ENCODE measurements at places on chromosomes 13 and 19.

GRCh38 chr13:23560571-23561089 is 9.6 kb upstream of the TNFRSF19 start:
- no peak for DNase-seq

- no peak for DNase-seq
Measured at GRCh38 chr19:51005248-51005647, 3.8 kb upstream of the KLK8 start.

DNA sequence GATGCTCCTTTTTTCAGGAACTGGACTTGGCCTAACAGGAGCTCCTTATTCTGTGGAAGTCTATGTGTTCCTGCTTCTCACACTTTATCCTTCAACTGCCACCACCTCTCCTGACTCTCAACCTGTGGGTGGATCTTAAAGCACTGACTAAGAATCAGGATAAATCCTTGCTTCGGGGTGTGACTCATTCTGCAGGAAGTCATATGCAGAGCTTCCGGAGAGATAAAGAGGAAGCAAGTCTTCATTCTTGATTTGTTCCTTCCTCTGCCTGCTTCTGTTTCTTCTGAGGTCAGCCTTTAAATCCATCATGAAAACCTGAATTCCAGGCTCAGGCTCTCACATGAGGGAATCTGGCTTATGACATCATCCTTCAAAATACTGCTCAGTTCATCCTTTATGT is 137.1 kb upstream of the ATXN8OS start:
- DNase-seq = no peak

DNA sequence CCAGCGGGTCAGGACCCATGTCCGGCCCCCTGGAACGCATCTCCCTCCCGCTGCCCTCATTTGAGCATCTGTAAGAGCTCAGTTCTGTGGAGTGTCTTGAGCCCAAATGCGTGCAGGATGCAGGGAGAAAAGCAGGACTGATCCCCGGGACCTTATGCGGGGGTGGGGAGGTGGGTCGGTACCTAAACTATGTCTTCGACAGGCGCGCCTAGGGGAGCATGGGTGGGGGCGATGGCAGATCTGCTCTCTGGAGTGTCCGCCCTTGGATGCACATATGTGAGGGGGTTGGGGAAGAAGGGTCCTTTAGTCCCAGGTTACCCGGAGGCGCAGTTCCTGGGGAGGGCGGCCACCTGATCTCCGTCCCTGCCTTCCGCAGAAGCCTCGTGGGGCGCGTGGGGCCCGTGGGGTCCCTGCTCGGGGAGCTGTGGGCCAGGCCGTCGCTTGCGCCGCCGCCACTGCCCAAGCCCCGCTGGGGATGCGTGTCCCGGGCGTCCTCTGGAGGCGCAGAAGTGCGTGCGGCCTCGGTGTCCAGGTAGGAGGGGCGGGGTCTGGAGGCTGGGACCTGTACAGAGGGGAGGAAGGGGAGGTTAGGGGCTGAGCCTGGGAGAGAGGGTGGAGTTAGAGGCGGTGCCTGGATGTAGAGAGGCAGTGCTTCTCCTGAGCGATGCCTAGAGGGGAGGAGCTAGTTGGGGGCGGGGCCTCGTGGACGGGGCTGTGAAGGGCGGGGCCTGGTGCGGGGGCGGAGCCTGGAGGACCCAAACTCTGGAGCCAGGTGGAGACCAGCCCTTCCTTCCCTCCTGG is 2.9 kb downstream of the CILP2 start:
- DNase-seq = no peak

GRCh38 chr13:38947054-38947453 is 43.6 kb downstream of the STOML3 start:
- no peak for DNase-seq

GRCh38 chr13:100600461-100600860 is 11.9 kb upstream of the GGACT start:
- DNase-seq = no peak

GRCh38 chr13:110137680-110138009 is 169.3 kb downstream of the COL4A1 start:
- DNase-seq = no peak

DNA sequence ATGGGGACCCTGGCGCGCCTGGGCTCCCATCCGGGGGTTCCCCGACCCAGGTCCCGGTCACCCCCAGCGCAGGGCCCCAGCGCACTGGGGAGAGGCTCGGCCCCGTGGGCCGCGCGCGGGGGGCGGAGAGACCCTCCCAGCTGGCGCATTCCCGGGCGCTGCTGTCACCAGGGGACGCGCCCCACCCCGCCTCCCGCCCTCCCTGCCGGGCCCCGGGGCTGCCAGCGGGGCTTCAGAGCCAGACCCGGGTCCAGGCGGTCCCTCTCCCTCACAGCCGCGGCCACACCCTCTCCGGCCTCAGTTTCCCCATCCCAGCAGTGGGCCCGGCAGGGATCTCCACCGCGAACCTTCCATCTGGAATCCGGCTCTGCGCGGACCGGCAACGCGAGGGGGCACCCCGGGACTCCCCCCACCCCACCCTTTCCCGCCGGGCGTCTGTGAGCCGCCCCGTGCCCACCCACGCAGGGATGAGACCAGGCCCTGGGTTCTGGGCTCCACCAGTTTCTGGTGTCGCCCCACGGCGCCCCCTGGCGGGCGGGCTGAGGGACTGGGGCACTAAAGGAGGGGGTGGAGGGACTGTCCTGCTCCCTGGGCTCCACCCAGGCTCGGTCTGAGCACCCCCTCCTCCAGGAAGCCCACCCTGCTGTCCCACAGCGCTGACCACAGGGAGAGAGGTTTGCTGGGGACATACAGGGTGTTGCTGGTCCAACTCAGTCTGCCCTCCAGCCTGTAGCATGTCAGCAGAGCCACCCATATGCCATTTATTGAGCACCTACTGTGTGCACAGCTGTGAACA is 878 bp upstream of the ADAMTSL5 start:
- no peak for DNase-seq

- peak; percentile 90 for DNase-seq
Measured at GRCh38 chr19:9768175-9769112, at the start of gene ZNF846. TSS of gene ZNF846 (minus strand) at chr19:9768738. CDS start at chr19:9764950, 3,788 bp downstream.

DNA sequence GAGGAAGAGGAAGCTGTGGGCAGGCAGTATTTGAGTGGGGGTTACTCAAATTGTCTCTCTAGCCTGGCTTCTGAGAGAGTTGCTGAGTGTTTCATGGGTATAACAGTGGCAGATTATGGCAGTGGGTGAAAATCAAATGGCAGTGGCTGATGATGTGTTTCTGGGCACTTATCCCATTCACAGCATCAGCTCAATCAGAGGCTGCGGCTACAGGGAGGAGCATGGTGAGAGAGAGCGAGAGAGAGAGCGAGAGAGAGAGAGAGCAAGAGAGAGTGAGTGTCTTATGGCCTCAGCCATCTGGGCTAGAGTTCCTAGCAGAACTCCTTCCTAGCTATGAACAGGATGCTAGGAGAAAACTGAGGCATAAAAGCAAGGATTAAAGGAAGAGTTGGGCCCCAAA is 178.9 kb downstream of the OLFM4 start:
- no peak for DNase-seq

DNA sequence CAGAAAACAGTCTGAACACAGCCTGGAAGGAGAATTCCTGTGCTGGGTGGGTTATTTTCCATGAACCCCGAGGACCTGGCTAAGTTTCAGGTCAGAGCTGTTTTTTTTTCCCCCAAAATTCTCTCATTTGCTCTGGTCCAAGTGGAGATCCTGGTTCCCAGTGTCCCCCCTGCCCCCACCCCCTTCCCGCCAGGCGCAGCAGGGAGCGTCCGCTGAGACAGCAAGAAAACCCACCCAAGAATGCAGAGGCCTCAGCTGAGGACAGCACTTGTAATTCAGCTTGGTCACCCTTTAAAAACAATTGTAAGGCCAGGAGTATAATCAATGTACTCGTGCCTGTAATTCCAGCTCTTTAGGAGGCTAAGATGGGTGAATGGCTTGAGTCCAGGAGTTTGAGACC is 11.4 kb upstream of the TSPAN16 start:
- no peak for DNase-seq

DNA sequence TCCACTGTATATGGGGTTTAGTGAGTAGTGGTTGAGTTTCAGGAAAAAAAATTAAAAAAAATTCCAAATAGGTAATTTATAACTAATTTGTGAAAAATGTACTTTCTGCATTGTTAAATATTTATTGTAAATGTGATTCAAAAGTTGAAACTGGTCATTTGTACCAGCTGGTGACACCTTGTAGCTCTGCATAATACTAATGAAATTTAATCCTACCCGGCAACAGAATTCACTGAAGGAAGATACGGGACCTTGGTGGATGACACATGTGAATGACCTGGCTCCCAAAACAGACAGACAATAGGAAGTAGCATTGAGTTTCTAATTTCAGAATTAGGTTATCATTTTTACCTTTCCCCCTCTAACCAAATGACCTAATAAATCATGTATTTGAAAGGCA is 73.8 kb downstream of the SLITRK6 start:
- DNase-seq = no peak

DNA sequence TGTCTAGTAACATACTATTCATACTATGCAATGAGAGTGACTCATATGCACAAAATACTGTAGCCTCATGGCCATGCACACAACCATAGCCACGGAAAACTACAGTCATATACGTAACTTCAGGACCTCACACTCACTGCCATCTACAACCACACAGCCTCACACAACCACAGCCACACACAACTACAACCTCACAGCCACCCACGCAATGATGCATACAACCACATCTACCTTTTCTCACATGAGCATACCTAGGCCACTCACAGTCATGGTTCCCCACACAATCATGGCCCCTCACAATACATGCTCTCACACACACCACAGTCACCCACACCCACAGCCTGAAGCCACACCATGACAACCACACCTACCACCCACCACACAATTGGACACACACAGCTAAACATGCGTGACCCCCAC is 8.7 kb upstream of the TNFSF14 start:
- no peak for DNase-seq

DNA sequence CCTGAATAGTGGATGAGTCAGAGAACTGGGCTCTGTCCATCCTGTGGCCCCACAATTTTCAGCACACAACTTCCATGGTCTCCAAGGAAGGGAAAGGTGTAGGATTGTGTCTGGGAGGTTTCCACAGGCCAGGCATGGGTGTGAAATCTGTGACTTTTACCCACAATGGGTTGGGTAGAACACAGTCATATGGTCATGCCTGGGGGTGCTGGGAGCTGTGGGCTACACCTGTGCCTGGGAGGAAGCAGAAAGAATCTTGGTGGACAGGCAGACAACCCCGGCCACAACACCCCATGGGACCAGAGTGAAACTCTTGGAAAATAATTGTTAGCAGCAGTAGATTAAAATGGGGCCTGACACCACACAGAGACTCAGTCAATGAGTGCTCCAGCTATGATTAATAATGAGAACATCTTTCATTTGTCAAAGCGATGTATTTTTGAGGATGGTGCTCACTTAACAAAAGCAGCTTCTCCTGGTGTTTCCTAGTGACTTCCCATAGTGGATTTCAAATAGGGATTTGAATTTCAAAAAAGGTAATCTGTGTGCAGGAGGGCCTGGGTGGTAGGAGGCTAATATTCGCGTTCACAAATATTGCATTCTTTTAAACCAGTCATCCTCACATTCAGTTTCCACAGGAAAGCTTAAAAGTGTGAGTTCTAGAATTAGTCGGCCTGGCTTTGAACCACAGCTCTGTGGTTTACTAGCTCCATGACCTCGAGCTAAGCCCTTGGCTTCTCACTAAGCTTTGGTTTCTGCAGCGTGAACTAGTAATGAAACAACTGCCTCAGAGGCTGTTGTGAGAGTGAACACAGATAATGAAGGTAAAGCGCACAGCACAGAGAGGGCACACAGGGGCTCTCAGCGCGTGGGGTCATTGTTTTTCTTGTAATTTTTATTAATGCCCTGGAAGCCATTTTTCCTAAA is 89.3 kb upstream of the UQCRFS1 start:
- DNase-seq = no peak

- DNase-seq = peak; percentile 11
Measured at GRCh38 chr19:39745643-39746042, 7.8 kb upstream of the CLC start.

GRCh38 chr19:41801792-41802211 is 5.4 kb downstream of the CEACAM3 start:
- no peak for DNase-seq

DNA sequence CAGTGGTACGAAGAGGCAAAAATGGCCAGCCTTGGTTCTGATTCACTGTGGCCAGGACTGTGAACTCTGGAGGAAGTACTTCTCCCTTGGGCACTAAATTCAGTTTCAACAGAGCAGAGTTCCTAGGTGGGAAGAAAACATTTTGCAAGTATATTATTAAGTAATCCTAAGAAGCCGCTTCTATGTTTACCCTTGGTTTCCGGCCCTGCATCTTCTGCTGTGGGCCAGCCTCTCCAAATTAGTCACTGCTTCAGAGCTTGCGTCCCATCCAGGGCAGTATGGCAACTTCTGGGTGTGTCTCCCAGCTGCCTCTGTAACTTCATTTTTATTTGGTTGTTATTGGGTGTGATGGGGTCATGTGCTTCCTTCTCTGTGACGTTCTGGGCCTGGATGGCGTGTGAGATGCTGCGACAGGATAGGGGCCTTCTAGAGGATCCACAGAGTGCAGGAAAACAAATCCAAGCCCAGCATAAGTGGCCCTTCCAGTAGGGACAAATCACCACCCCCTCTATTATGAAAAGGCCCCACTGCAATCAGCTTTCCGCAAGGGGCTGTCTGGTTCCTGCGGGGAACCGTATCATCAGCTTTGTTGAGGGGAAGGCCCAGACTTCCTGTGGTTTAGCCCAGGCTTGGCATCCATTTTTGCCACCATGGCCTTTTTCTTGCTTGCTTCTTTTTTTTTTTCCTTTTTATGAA is 55.1 kb upstream of the C1QTNF9 start:
- no peak for DNase-seq

GRCh38 chr19:17754634-17755442 is 3.6 kb downstream of the FCHO1 start:
- DNase-seq = no peak

DNA sequence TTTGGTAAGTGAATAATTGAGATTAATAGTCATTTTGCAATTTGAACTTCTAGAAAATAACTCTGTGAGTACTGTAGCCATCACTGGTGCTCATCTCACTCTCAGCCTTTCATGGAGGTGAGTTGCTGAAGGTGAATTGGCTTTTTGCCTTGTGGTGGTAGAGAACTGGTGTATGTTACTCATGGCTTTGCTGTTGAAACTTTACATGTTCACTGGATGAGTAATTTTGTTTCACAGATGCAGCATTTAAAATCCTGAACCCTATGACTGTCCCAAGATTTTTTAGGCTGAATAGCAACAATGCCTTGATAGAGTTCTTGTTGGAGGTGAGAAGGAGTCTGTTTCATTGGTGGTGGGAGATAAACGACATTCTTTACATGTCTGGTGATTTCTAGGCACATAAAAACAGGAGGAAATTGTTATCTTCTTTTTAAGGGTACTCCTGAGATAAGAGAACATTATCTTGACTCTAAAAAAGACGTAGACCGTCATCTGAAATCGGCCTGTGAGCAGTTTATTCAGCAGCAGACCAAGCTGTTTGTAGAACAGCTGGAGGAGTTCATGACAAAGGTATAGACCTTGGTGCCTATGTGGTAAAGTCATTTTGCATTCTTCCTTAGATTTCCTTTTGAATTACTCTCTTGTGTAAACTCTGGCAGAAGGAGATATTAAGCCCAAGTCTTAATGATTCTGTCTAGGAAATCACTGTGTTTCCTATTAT is 53.9 kb downstream of the COG3 start:
- no peak for DNase-seq

- DNase-seq = no peak
Measured at GRCh38 chr13:94182185-94182761, 297.2 kb downstream of the DCT start.
